ENCODE measurements at places on chromosomes 1 and 21.

- DNase-seq, result peak; percentile 63
Measured at GRCh38 chr1:30727824-30728223, 4.4 kb upstream of the MATN1 start.

DNA sequence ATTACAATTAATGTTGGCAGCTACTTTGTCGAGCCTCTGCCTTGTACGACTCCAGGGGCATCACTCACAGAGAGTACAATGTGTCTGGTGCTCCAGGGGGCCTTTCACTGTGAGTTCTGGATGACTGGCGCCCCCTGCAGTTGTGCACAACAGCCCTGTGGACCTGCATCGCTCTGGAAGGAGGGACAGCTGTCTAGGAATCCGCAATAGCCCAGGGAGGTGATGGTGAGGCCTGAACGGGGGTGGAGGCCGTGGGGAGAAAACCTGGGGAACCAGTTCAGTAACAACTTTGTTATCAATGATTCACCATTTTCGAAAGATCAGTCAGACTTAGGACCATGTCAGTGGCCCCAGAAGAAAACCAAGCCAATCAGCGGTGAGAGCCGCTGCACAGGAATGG, 189.1 kb downstream of the KAZN start:
- no peak for DNase-seq

DNA sequence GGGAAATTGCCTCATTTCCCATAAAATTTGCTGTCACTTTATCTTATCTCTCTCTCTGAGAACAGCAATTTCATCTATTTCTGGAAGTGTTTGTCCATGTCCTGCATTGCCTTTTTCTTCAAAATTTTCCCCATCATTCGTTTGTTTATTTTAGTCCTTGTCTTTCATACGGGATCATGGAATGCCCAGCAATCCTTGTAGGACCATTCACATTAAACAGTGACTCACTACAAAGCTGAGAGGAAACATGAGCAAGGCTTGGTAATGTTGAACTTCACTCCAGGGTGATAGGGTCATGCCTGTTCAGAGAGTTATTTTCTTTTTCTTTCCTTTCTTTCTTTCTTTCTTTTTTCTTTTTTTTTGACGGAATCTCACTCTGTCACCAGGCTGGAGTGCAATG, 32.2 kb upstream of the HNRNPU start:
- peak; percentile 71 for DNase-seq

GRCh38 chr1:61753998-61754508, 11.8 kb downstream of the PATJ start:
- no peak for DNase-seq

DNA sequence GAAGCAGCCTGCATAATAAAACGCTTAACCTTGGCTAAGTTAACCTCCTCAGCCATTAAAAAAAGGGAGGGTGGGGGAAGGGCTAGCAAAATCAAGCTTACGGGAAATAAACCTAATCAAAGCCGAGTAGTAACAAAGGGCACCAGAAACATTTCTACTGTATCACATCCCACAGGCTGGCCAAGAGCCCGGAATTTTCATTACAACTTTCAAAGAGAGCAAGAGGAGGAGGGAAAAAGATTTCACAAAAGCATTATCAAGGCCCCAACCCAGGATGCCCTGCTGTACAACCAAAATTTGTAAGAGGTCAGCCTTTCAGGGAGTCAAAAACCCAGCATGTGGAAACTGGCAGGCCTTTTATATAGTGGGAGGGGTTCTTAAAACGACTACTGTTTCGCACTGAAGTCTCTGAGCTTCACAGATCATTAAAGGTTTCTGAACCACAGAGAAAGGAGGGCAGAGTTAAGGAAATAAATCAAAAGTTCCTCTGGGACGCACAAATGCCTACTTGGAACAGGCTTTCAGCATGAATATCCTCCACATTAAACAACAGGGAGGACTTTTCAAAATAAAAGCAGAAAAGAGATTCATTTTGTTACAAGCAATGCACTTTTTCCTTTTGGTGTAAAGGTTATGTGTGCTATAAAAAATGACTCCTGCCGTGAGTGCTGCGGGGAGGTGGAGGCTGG, 90.4 kb downstream of the SLC45A1 start:
- peak; percentile 86 for DNase-seq

- DNase-seq, result no peak
Measured at GRCh38 chr1:40679165-40679953, 12.1 kb upstream of the NFYC start.

DNA sequence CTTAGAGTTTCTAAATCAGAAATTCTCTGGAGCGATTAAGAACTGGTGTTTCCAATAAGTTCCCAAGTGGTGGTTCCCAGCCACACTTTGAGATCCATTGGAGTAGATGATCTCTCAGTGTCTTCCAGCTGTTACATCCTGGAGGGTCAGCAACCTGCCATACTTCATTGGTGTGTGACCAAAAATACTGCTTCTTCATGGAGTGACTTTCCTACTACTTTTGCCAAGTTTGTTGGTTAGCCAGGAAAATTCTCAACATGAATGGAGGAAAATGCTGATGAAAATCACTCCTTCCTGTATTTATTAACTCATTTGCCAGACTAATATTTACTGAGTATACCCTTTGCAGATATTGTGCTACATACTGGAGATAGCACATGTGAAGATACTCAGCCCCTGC, 186.1 kb downstream of the FGGY start:
- no peak for DNase-seq

GRCh38 chr21:42150474-42151085, 68.4 kb upstream of the ABCG1 start:
- DNase-seq, result no peak

GRCh38 chr1:165903672-165904071, 76.3 kb downstream of the UCK2 start:
- DNase-seq, result peak; percentile 75

DNA sequence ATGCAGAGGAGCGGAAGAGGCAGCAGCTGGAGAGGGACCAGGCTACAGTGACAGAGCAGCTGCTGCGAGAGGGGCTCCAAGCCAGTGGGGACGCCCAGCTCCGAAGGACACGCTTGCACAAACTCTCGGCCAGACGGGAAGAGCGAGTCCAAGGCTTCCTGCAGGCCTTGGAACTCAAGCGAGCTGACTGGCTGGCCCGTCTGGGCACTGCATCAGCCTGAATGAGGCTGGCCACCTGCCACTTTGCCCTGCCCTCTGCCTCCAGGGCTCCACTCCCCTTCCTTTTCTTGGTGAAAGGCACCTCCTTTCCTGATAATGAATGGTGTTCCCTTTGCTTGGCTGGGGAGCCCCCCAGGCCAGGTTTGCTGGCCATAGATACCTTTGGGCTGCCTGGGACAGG, 3.3 kb upstream of the HMGN2 start:
- no peak for DNase-seq

DNA sequence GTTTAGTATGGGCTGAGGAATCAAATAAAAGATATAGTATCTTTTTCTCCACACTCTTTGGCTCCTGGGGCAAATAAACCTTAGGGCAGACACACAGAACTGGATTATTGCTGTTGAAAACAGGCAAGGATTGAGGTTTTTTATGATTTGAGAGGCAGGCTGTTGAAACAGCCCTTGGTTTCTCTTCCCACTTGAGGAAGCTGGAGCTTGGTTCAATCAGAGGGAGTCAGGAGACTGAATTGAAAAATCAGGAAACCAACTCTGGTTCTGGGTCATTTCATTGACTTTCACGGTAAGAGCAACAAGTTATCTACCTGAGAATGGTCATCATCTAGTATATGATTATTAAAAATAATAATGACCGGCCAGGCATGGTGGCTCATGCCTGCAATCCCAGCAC, 108.4 kb downstream of the CNIH3 start:
- no peak for DNase-seq

GRCh38 chr1:85606414-85606800, 25.8 kb downstream of the CCN1 start:
- no peak for DNase-seq

GRCh38 chr1:169460191-169460833, 25.4 kb downstream of the SLC19A2 start:
- DNase-seq, result peak; percentile 60

DNA sequence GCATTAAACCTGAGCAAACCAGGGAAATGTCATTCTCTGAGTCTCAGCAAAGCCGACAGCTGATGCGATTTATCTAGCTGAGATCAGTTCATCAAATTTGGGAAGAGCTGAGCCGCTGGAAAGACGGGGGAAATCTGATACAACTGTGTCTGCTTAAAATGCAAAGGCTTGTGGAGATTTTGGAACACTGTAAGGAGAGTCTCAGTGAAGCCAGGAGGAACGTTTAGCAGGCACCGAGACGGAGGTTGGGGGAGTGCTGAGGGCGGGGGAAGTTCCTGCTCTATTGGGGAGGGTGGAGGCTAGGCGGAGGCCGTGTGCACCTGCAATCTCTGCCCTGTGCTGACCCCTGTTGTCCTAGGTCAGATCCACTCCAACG, 143.2 kb upstream of the CSF3R start:
- no peak for DNase-seq

- no peak for DNase-seq
Measured at GRCh38 chr1:169108863-169109560, 2.5 kb downstream of the ATP1B1 start.

- peak; percentile 27 for DNase-seq
Measured at GRCh38 chr1:230778916-230779590, 31.9 kb downstream of the CAPN9 start.

DNA sequence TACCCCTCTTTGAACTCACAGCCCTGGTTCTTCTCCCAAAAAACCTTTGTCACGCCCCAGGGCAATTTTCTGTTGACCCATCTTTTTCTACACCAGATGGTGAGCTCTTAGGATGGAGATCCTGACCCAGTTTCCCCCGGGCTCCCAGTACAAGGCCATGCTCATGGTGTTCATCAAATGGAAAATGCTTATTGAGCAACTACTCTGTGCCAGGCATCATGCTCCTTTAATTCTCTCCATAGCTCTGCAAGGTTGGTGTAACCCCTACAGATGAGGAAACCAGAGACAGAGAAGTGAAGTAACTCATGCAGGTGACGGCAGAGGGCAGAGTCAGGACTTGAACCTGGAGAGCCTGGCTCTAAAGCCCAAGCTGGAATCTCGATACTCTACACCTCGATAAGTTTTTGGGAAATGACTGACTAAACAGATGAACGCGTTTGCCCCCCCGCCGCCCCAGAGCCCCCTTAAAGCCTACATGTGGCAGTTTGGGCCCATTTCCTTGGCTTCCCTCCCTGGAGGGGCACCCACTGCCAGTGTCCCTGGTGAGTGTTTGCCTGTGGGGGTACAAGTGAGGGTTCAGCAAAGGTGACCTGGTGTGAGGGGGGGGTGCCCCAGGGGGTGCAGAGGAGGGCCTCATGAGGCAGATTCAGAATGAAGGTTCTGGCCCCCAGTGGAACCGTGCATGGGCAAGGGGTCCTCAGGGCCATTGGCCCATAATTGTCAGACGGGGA, 30.2 kb upstream of the RUNX3 start:
- no peak for DNase-seq

- no peak for DNase-seq
Measured at GRCh38 chr1:41420860-41421259, 59.6 kb downstream of the FOXO6 start.

DNA sequence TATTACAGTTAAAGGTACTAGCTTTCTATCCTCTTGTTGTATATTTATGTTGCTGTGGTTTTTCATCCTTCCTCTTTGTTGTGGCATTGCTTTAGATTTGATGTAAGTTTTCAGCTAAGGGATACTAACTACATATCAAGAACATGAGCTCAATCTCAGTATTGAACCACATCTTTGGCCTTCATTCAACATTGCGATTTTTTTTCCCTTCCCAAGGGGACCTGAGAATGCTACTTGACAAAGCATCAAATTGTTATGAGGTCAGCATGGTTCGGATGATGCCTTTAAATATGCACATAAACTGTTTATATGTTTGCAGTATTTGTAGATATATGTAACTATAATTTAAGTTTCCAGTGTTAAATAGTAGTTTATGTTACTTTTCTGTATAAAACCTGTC, 31.7 kb upstream of the GPR88 start:
- DNase-seq, result peak; percentile 74

GRCh38 chr1:20964540-20965484, 177.7 kb upstream of the HP1BP3 start:
- no peak for DNase-seq

GRCh38 chr1:14980621-14981218, 172.8 kb upstream of the TMEM51 start:
- DNase-seq, result peak; percentile 20

- no peak for DNase-seq
Measured at GRCh38 chr1:67578397-67579020, 106.5 kb upstream of the GADD45A start.

GRCh38 chr1:18145851-18146618, 38.4 kb downstream of the IGSF21 start:
- DNase-seq, result no peak

- DNase-seq, result no peak
Measured at GRCh38 chr1:67636146-67636545, 48.9 kb upstream of the GADD45A start.

DNA sequence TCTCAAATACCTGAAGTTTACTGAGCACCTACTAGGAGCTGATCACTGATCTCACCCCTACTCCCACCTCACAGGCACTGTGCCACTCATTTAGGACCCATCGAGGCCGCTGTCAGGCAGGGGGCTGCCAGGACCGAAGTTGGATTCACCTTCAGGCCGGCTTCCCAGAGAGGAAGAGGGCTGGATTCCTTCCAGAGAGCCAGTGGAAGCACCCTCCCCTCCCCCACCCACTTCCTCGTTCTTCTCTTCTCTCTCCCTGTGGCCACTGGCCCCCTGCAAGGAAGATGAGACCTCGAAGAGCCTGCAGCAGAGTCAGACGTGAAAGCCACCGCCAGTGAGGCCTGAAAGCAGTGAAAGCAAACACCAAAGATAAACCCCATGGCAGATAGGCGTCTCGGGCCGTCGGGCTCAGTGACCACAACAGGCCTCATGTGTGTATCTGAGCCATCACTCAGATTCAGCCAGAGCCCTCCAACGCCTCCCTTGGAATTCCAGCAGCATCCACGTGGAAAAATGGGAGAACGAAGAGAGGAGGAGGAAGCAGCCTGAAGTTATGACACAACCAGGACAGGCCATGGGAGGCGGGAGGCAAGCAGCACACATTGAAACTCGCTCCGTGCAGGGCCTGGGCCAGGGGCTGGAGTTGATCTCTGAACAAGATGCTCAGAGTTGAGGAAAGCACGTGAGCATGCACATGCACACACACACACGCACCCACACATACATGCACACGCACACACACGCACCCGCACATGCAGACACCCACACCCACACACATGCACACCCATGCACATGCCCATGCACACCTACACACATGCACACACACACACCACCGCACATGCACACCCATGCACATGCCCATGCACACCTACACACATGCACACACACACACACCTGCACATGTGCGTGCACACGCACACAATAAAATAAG, 6.2 kb upstream of the AGTRAP start:
- DNase-seq, result no peak

GRCh38 chr21:39288987-39289386, 24.4 kb downstream of the BRWD1 start:
- peak; percentile 5 for DNase-seq

GRCh38 chr1:21932127-21932526, 5.0 kb downstream of the HSPG2 start:
- DNase-seq, result peak; percentile 89

GRCh38 chr1:231332761-231333160, 4.9 kb downstream of the EXOC8 start:
- DNase-seq, result no peak

DNA sequence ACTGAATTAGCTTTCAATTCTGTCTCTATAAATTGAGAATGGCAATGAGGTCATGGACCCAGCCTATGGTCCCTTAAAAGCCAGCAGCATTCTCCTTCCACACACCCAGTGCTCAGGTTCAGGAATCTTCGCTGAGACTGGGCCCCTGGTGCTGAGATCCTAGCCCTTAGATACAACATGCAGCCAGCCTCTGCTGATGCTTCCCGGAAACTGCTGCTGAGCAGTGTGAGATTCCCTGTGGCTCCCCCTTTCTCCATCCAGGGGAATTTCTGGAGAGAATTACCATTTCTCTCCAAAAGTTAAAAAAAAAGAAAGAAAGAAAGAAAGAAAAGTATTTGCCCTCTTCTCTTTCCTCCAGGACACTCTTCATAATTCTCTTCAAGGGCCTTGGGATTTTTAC, 31.7 kb upstream of the RALGPS2 start:
- peak; percentile 49 for DNase-seq

Data from cardiac fibroblast (primary cell).